Hematopoietic multipotent progenitor cell treated with erythropoietin and hydrocortisone succinate and interleukin-3 and kit ligand, for 6 days (in vitro differentiated cells): ENCODE measurements at places on chromosomes 16 and 17.

DNA sequence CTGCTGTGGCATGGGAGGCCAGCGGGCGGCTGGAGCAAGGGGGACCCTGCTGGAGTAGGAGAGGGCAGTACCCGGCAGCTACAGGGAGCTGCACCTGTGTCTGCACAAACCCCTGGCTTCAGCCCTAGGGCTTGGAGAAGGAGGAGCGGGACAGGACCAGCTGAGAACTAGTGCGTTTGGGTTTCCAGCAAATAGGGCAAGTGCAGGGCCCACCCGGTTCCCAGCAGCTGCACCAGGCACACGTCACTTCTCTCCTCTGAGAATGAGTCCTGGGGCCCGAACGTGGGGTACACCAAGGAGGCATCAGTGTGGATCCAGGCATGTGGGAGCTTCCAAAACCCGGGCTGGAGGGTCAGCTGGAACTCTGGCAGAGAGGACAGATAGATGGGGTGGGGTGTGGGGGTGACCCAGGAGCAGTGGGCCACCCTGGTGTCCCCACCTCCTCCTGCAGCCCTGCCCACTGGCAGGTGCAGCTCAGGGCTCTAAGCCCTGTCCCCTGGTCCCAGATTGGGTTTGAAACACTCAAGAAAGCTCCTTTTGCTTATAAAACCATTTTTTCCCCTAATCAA lies 5.6 kb downstream of the C16orf89 start:
- no peak for DNase-seq

- peak; percentile 28 for DNase-seq
Observed at GRCh38 chr17:1033503-1033902, 36.6 kb downstream of the TIMM22 start.

GRCh38 chr17:59853168-59853918 lies 39.4 kb downstream of the TUBD1 start:
- DNase-seq, result peak; percentile 59

DNA sequence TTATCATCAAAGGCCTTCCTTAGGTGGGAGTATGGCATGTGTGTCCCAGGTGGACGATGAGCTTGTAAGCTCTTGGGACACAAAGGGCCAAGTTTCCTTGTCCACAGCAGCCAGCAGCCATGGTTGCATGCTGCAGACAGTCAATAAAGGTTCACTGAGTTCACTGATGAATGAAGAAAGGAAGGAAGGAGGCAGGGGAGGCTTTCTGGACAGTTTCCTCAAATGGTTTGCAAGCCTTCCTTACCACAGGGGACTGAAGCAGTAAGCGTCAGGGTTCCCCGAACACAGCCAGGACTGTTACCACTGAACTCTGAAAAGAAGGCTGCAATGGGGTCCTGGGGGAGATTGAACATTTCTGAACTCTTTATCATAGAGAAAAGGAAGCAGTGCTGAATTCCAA lies 111.1 kb downstream of the GAS7 start:
- peak; percentile 7 for DNase-seq

DNA sequence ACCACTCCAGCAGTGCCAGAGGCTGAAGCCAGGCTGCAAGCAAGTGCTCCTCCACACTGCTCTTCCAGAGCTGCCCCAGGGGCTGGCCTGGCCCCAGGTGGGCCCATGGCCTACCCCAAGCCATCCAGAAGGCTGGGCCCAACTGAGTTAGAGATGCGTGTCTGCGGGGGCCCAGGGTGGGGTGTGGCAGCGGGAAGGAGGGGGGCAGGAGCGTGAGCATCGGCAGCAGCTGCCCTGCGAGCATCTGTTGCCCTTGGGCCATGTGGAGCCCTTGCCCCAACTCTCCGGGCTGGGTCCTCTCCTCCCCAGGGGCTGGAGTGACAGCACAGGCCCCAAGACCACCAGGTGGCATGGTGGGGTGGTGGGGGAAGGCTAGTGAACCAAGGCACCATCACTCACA lies 7.3 kb upstream of the SREBF1 start:
- DNase-seq, result no peak

GRCh38 chr16:29892458-29892813 lies 6.9 kb downstream of the SEZ6L2 start:
- no peak for DNase-seq

- no peak for DNase-seq
Observed at GRCh38 chr16:89845417-89845816, 17.1 kb downstream of the SPIRE2 start.

- no peak for DNase-seq
Observed at GRCh38 chr17:50033316-50033715, 22.6 kb upstream of the ITGA3 start.

DNA sequence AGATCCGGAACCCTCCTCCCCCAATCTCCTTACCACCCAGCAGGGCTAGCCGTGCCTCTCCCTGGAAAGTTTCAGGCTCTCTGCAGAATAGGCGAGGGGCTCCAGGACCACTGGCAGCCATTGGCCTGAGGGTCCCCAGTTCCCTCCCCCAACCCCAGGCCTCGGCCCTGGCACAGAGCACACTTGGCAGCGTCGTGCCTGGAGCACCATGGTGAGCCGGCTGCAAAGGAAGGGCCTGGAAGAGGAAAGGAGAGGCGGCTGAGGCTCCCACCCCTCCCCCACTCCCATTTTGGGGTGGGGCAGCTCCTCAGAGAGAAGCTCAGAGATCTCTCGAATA lies 369 bp upstream of the BTBD17 start:
- DNase-seq, result no peak

DNA sequence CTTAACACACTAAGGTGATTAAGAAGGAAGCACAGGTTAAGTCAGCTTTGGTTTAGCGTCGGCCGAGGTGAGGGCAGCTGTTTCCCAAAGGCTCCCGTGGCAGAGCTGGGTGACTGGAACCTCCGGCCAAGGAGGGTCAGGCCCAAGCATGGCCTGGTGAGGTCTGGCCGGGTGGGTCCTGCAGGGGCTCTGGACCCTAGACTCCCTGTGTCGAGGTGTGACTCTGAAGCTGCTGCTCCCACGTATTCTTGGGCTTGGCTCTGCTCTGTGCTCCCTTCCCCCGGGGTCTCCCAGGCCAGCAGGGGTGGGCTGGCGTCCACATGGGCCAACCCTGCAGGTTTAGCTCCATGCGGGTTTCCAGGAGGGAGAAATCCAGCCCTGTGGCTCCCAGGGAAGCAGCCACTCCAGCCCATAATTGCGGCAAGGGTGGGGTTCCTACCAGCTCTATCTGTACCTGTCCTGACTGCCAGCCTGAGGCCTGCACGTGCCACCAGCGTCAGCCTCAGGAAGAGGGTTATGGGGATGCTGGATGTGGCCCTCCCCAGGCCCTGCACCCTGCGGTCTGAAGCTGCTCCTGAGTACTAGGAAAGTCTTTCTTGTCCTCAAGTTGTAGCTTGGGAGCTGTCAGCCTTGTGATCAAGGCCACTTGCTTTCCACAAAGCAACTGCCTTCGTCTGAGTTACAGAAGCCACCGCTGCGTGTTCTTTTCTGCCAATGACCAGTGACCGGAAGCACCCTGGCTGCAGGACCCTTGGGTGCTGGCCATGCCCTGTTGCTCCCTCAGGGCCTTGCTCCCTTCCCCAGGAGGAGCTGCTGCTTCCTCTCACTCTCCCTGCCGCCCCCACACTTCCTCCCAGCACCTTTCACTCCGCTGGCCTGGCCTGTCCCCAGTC lies 4.8 kb downstream of the CDK5R1 start:
- no peak for DNase-seq

GRCh38 chr17:31931756-31932155 lies 5.1 kb upstream of the SUZ12 start:
- no peak for DNase-seq

- DNase-seq, result no peak
Observed at GRCh38 chr16:1010815-1011214, 29.2 kb downstream of the SOX8 start.

DNA sequence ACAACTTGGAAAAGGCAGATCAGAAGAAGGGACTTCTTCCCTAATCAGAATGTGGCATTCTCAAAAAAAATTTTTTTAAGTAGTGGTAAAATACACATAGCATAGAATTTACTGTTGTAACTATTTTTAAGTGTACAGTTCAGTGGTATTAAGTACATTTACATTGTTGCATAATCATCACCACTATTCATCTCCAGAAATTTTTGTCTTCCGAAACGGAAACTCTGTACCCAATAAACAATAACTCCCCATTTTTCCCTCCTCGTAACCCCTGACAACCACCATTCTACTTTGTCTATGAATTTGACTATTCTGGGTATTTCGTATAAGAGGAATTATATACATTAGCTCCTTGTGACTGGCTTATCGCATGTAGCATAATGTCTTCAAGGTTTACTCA lies 18.9 kb downstream of the METTL9 start:
- no peak for DNase-seq

DNA sequence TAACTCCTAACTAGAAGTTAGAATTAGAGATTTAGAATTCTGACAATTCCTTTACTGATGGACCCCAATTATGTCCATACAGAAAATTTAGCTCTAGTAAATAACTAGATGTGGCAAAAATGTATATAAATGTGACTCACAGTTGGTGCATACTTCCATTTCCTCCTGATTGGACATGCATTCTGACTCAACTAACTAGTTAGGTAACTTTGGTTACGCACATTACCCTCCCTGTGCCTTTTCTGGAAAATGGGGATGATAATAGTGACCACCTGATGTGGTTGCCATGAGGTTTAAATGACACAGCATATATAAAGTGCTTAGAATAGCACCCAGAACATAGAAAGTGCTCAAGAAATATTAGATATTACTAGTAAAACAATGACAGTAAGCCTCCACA lies 550.0 kb upstream of the SALL1 start:
- no peak for DNase-seq

DNA sequence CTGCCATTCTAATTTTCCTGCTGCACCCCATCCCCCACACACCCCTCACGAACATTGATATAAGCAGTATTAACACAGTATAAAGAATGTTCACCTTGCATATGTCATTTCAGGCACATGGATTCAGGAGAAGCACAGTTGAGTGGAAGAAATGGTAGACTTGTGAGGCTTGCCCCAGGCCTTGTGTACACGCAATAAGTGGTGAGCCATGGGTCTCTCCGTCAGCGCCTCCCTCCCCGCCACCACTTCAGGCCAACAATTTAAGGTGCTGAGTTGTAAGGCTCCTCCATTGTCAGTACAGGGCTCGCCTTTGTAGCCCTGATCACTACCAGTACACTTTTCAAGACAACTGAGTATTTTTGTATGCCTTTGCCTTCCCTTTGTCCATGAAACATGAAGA lies 12.2 kb upstream of the CLEC18C start:
- no peak for DNase-seq

GRCh38 chr17:71883258-71883657 lies 237.6 kb upstream of the SOX9 start:
- DNase-seq, result no peak
